ENCODE measurements at places on chromosomes 2 and 18.
A peak's percentile ranks its signal among the peaks of the same experiment; 100 is the strongest.

DNA sequence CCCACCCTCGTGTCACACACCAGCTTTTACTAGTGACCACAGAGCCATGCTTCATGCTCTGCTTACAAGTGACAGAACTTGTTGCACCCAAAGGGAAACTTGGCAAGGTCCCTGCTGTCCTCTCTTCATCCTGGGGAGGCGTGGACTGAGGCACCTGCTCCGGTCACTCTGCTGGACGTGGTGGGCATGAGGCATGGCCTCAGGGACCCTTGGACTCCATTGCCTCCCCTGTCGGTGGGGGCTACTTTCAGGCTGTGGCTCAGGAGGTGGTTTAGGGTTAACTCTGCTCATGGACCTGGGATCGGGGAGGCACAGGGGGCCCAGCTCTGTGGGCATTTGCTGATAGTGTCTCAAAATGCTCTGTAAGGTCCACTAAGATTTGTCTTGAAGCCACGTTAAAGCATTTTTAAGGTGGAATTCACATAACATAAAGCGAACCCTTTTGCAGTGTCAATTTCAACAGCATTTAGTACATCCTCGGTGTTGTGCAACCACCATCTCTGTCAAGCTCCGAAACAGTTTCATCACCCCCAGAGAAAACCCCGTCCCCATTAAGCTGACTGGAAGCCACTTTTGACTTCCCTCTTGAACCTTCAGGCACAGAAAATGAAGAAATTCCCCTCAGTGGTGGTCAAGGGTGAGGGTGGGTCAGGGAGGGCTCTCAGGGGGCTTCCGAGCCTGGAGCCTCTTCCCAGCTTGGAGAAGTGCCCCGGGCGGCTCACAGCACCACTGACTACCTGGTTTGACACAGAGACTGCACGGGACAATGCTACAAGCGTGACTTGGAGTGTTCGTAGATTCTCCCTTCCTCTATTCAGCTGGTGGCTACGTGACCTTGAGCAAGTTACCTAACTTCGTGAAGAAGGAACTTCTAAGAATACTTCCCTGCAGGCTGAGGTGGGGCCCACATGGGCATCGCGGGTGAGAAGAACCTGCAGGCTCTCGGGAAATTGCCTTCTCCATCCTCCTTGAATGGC is 100.0 kb upstream of the HDAC4 start:
- no peak for DNase-seq

DNA sequence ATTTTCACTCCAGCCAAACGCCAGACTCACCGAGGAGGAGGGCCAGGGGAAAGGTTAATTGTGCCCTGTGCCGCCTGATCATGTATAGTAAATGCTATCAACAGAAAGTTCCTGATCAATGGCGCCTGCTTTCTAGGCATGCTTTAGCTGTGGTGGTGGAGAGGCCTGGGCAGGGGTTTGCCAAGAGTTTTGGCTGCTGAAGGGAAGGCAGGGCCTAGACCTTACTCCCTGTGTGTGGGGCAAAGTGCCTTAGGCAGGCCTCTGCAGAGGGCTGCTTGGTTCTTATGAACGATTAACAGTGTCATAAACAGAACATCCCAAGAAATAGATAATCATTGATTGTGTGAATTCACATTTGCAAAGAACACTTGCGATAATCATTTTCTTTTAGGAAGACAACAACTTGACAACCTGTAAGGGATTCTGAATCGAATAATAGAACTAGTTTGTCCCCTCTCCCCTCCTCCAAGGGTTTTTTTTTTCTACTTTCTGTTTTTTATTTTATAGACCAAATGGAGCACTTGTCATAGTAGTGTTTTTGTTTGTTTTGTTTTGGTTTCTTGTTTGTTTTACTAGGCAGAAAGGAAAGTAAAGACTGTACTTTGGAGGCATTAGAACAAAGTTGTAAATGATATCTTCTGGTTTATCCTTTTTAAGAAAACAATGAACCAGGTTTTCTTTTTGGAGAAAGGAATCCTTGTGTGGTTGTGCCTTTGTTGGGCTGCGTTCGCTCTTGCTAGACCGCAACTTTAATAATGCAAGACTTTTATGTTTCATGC is 6.5 kb downstream of the TSHZ1 start:
- no peak for DNase-seq

GRCh38 chr18:6731222-6731596 is 1.7 kb downstream of the ARHGAP28 start:
- no peak for DNase-seq

- DNase-seq = no peak
These were observed 13.1 kb upstream of the CATIP start for GRCh38 chr2:218343591-218343990.

GRCh38 chr2:70095720-70096670 is 8.7 kb downstream of the PCBP1 start:
- DNase-seq = no peak

GRCh38 chr2:12883906-12884305 is 167.2 kb downstream of the TRIB2 start:
- DNase-seq = no peak

DNA sequence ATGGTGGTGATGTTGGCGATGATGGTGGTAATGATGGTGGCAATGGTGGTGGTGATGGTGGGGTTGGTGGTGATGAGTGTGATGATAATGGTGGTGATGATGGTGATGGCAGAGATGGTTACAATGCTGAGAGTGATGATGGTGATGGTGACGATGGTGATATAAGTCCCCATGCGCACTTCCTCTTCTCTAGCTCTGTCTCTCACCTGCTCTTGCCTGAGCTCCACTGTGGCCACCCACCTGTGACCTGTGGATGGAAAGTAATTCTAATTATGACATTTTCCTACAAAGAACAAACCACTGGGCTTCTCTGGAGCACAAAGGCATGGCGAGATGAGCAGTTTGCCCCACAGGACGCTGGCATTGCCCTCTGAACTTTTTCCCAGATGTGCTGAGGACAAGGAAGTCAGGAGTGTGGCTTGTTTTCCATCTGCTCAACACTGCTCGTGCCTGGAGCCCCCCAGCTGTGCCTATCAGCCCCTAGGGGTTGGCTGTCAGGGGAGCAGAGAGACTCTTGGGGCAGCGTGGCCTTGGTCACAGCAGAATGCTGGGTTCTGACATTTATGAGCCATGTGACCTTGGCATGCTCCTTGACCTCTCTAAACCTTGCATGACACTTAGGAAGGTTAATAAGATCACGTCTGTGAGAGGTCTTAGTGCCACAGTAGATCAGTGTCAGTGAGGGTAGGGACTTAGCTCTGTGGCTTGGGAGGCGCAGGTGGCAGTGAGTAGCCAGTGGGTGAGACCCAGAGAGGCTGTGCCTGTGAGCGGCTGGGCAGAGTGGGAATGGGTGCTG is 68.4 kb downstream of the RRM2 start:
- no peak for DNase-seq

DNA sequence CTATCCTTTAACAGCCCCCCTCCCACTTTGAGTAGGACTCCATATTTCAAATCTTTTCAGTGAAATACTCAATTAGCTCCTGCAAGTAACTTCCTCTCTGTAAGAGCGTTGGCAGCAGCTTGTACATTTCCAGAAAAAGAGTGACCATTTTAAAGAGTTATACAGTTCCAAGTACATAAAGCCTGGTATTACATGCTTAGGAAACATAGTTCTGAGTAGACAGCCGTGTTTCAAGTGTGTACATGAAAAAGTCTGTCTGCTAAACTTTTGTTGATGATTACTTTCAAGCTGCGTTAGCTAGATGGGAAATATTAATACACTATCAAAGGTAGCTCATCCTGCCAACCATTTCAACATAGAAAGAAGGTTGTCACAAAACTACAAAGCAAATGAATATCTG is 112.8 kb downstream of the ZNF521 start:
- no peak for DNase-seq

- no peak for DNase-seq
These were observed 228.6 kb upstream of the STK17B start for GRCh38 chr2:196399722-196400691.

GRCh38 chr2:156306821-156307220 is 25.7 kb downstream of the NR4A2 start:
- no peak for DNase-seq

DNA sequence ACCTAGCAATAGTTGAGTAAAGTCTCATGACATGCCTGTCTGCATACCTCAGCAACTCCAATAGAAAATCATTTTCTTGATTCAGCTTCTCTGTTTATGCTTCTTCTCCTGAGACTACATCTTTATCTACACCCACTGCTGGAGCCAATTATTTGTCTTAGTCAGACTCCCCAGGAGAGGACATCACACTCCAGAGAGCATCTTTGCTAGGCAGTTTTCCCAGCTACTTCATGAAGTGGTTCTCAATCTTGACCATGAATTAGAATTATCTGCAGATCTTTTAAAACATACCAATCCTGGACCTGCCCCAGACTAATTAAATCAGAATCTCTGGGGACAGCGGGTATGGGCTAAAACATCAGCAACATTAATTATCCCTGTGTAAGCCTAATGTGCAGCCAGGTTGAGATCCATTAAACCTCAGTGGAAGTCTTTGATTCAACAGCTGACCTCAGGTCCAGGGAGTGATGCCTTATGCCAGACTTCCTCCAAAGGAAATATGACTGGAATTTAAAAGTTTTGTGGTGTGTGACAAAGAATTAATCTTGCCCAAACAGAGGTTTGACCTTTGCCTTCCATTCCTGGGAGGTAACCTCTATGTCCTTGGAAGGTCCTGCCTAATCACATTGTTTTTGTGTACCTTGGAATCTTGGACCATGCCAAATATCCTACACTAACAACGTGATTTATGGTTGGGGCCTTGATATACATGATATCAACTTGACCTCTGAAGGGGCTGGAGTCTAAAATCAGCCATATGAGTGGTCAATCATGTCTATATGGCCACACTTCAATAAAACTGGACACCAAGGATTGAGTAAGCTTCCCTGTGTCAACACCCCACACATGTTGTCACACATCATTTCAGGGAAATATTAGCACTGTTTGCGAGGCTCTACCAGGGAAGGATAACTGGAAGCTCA is 99.3 kb upstream of the DNAJC10 start:
- DNase-seq = no peak

GRCh38 chr2:155266583-155266982 is 568.1 kb downstream of the KCNJ3 start:
- DNase-seq = no peak

GRCh38 chr18:44309185-44309584 is 371.5 kb upstream of the SETBP1 start:
- no peak for DNase-seq

- no peak for DNase-seq
These were observed 284.7 kb upstream of the HDAC4 start for GRCh38 chr2:239685556-239685955.

- no peak for DNase-seq
These were observed 32.7 kb downstream of the MEX3C start for GRCh38 chr18:51164761-51165281.

GRCh38 chr2:110637093-110637492 is 40.8 kb downstream of the BUB1 start:
- no peak for DNase-seq

GRCh38 chr18:50080316-50080715 is 114.6 kb downstream of the MYO5B start:
- no peak for DNase-seq

GRCh38 chr2:65053199-65053598 is 3.0 kb upstream of the CEP68 start:
- DNase-seq = no peak

DNA sequence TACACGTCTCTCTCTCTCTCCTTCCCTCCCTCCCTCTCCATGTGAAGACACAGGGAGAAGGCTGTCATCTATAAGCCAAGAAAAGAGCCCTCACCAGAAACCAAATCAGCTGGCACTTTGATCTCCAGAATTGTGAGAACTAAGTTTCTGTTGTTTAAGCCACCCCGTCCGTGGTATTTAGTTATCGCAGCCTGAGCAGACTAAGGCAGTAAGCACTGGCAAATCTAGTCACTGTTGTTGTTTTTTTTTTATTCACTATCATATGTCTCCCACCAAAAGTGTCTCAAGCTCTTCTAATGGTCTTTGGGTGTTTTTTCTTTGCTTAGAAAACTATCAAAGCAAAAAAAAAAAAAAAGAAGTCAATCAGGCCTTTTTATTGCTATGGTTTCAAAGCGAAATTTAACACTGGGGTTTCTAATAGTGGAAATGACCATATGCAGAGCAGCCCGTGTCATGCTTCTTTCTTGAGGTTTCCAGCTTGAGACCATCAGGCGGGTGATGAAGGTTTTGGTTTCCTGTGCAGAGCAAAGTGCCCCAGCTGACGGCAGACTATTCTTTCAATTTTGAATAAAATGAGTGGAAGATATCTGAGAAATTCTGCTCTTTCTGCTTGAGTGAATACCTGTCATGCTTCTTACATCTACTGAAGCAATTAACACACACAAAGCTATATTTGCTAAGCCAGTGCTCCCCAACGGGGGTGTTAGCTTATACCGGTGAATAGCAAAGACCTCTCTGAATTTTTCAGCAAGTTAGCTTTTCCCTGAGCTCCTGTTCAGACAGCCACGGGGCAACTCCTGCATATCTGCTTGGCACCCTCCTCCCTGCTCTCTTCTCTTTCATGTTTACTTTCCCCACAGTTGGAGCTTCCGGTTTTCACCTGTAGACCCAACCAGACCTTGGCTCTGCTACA is 394.1 kb upstream of the ATP5MC3 start:
- peak; percentile 12 for DNase-seq

- no peak for DNase-seq
These were observed 29.2 kb upstream of the LDAH start for GRCh38 chr2:20852139-20852538.

DNA sequence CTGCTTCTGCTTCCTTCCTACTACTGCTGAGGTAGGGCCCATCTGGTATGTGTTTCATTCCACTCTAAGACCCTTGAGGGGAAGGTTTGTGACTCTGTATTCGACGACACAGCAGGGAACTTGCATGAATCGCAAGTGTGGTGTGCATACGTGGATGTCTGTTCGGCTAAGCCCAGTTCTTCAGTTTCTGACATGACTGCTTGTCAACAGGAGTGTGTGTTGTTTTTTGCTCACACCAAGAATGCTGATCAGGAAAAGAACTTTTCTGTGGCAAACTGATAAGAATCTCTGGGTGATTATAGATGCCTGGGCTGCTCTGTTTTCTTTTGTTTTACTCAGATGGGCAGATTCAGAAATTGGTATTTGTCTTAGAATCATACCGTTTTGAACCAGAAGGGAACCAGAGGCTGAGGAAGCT is 22.0 kb downstream of the TNFRSF11A start:
- DNase-seq = no peak

DNA sequence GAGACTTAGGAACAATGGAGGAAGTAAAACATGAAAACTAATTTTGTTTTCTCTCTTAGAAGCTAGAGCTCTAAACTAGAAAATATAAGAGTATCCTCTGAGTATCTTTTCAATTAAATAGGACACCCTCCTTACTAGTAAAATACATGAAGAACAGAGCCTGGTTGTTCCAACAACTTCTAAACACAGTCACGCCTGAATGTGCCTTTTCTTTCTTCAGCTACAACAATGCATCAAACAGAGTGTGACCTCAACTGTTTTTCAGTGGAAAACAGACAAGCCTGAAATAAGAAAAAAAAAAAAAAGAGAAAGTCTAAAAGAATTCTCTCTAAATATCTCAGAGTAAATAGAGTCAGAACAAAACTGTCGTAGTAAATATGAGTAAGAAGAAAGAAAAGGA is 928.8 kb downstream of the CNTNAP5 start:
- no peak for DNase-seq

- no peak for DNase-seq
These were observed 103.9 kb upstream of the XIRP2 start for GRCh38 chr2:166784296-166784946.

Data from nucleus accumbens (tissue), 56 donors.